ENCODE measurements at places on chromosomes 1 and 21.

DNA sequence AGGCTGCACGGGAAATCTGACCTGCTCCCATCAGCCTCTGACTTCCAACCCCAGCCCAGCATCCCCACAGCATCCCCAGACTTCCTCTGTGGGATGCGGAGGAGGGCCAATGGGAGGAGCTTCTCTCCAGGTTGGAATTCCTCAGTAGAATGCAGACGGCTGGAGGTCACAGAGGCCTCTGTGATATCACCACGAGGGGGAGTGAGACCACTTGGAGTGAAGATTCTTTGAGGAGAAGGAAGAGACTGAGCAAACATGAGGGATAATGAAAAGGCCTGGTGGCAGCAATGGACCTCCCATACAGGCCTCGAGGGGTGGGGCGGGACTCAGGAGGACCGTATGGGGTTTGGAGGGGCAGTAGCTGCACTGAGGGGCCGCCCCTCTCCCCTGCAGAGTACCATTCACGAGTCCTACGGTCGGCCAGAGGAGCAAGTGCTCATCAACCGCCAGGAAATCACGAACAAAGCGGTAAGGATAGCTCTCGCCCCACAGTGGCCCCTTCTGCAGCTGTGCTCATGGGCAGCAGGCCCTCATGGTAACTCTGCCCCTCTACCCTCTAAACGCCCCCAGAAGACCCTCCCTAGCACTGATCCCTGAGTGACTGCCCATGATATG lies at the start of gene CATSPER4:
Gene CATSPER4, plus strand, starts transcription at position 230 of the 615 bp plus-strand sequence. Its CDS starts 26 bp downstream, at position 256.
- DNase-seq = no peak

GRCh38 chr1:235327559-235328270 lies at the start of gene ARID4B:
Gene ARID4B, minus strand, starts transcription at chr1:235328179. Its CDS starts 1,260 bp downstream, at chr1:235326919.
- peak; percentile 83 for DNase-seq

GRCh38 chr1:38919130-38919529 lies 22.5 kb downstream of the RHBDL2 start:
- no peak for DNase-seq

DNA sequence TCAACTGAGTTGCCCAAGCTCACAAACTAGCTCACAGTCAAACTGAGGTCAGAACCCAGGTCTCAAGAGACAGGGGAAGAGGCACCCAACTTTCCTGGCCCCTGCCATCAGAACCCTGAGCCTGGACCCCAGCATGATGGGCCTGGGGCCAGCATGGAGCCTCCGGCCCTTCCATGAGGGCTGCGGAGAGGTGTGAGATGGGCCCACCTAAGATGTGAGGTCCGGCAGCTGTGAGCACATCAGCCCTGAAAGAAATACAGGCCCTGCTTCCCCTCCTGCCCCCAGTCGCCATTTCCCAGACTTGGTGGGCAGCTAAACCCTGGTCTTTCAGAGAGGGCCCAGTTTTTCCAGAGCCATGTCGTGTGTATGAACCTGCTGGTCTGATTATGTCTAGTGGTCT lies 30.6 kb downstream of the QSOX1 start:
- DNase-seq = no peak

DNA sequence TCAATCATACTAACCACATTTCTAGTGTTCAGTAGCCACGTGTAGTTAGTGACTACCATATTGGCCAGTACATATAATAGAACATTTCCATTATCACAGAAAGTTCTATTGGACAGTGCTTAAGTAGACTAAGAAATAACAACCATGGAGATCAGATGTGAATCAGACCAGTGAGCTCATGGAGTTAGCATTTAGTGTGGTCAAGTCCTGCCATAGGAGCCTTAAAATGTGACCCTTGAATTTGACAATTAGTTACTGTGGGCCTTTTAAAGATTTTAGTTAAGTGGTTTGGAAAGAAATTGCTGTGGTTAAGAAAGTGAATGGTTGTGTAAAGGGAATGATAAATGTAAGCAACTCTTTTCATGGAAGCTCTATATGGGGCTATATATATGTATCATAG lies 123.4 kb downstream of the POU2F1 start:
- DNase-seq = no peak
